ENCODE measurements at places on chromosomes 7 and 10. TPM values are rescaled to one million over a fixed set of nuclear protein-coding genes. Genes with fewer than 3 reads are reported as not detected.

TDRD1 gene
- 0.12 TPM for total RNA-seq

TAS2R4 gene
- total RNA-seq = 2.8 TPM

KIF20B gene
- 3.0 TPM for total RNA-seq

RBP3 gene
- not detected for total RNA-seq

RAB19 gene
- not detected for total RNA-seq

AMPH gene
- 14.7 TPM for total RNA-seq

ABCB1 gene
- total RNA-seq = 5.6 TPM

GNAT3 gene
- not detected for total RNA-seq

DMBT1 gene
- total RNA-seq = 2.8 TPM

PNLIPRP3 gene
- not detected for total RNA-seq

C10orf95 gene
- not detected for total RNA-seq

TSC22D4 gene
- total RNA-seq = 38.1 TPM
